ENCODE measurements at places on chromosomes 16 and 17.

DNA sequence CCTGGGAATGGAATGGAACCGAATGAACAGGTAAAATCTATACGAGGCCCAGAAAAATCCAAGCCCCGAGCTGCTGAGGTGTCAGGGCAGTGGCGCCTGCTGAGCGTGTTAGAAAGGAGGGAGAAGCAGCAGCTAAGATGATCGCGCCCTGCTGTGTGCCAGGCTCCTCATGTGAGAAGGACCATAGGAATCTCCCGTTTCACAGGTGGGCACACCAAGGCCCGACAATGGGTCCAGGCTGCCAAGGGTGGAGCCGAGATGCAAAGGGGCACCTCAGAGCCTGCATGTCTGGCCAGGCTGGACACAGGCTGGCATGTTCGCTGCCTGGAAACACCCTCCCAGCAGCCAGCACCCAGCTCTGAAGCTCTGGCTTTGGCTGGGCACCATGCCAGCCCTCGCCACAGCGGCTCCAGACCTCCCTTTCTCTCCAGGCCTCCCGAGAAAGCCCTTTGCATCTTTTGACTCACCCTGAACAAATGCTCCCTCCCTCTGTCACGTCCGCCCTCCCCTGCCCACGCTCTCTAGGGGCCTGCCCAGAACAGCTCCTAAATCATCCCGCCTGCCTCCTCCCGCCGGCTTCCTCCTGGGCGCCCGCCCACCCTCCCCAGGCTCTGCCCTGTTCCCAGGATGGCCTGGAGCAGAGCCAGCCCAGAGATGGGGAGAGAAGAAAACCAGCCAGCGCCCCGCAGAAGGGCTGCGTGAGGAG is 217.8 kb upstream of the GSE1 start:
- DNase-seq: peak; percentile 99

- peak; percentile 1 for DNase-seq
Measured at GRCh38 chr16:4265676-4266075, 7.1 kb downstream of the TFAP4 start.

- DNase-seq: no peak
Measured at GRCh38 chr17:76670718-76671122, 27.2 kb upstream of the ST6GALNAC1 start.

DNA sequence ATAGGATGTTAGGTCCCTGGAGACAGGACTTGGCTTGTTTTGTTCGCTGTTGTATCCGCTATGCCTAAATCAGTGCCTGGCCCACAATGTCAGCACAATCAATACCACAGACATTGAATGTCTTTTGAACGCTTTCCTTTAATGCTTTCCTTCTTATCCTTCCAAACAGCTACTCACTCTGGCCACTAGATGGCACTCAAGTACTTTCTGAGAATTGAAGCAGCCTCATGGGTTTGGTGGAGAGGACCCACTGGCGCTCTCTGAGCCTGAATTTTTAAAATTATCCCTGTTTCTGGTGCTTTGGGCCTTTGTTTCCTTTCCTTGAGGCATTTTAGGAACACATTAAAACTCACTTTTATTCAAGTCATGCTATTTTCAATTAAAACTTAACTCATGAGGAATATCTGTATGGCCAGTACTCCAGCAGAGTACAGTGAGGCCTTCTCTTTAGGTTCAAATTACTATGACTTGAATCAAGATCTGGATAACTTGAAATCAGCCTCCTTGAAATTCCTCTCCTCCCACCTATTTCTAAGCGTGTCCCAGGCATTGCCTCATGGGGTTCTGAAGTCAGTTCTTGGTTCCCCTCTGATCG is 3.2 kb upstream of the NLRP1 start:
- DNase-seq: peak; percentile 69

DNA sequence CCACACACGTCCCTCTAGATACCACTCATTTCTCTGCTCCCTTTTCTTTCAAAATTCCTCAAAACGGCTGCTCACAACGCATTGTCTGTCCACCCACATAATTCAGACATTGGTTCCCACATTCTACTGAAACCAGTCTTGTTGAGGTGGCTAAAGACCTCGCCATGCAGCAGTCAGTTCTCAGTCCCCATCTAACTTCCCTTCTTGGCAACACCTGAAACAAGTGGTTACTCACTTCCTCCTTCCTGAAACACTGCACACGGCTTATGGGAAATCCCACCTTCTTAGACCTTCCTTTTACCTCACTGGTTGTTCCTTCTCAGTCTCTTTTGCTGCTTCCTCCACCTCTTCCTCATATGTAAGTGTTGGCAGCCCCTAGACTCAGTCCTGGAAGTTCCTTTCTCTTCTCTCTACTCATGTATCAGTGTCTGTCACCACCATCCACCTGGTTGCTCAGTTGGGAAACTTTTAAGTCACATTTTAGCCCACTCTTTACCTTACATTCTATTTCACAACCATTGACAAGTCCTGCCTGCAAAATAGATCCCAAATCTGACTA is 277.1 kb downstream of the CEP112 start:
- DNase-seq: no peak

GRCh38 chr16:47847220-47847970 is 308.4 kb downstream of the ABCC12 start:
- DNase-seq: no peak

- no peak for DNase-seq
Measured at GRCh38 chr16:65905331-65905730, 461.2 kb upstream of the CDH5 start.

- no peak for DNase-seq
Measured at GRCh38 chr16:87185308-87185707, 131.9 kb downstream of the C16orf95 start.

GRCh38 chr16:14658063-14658462 is 25.3 kb downstream of the BFAR start:
- no peak for DNase-seq

GRCh38 chr17:6713130-6713917 is at the start of gene SLC13A5:
TSS of gene SLC13A5 (minus strand) at chr17:6713369. CDS start at chr17:6713333, 36 bp downstream.
- DNase-seq: peak; percentile 62

GRCh38 chr16:56684256-56684925 is 2.1 kb downstream of the MT1X start:
- no peak for DNase-seq

- DNase-seq: no peak
Measured at GRCh38 chr16:84600343-84601229, 17.3 kb downstream of the COTL1 start.

- no peak for DNase-seq
Measured at GRCh38 chr17:78023042-78023441, 64.5 kb downstream of the TNRC6C start.

GRCh38 chr17:33154869-33155455 is 138.1 kb downstream of the ASIC2 start:
- no peak for DNase-seq

DNA sequence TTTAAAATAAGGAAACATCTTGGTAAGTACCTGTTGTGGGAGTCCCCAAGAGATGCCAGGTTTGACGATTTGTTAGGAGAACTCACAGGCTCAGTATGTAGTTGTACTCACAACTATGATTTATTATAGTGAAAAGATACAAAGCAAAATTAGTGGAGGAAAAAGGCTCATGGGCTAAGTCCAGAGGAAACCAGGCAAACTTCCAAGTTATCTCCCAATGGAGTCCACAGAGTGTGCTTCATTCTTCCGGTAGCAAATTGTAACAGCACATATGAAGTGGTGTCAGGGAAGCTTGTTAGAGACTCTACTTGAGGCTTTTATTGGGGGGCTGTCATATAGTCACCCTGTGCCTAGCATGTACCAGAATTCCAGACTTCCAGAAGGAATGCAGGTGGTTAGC is 2.3 kb downstream of the DDX19A start:
- no peak for DNase-seq

- no peak for DNase-seq
Measured at GRCh38 chr16:50842013-50842505, 100.2 kb downstream of the CYLD start.

GRCh38 chr17:36576793-36577192 is 14.9 kb upstream of the DHRS11 start:
- DNase-seq: no peak

DNA sequence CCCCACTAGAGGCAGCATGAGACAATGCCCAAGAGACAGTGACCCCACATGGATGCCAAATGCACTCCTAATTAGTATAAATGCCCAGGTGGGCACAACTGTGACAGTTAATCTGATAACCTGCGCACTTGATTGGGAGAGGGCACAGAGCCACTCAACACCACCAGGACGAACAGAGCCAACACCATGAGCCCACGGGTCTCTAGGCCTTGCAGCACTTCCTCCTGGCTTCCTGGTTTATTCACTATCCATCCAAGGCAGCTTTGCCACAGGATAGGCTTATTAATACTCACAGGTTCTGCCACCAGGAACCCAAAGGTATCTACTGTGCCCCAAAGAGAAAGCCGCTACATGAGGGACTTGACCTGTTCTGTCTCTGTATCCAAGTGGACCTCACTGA is 14.9 kb downstream of the AXIN2 start:
- no peak for DNase-seq

GRCh38 chr17:39069114-39069756 is 82.2 kb downstream of the PLXDC1 start:
- peak; percentile 80 for DNase-seq

DNA sequence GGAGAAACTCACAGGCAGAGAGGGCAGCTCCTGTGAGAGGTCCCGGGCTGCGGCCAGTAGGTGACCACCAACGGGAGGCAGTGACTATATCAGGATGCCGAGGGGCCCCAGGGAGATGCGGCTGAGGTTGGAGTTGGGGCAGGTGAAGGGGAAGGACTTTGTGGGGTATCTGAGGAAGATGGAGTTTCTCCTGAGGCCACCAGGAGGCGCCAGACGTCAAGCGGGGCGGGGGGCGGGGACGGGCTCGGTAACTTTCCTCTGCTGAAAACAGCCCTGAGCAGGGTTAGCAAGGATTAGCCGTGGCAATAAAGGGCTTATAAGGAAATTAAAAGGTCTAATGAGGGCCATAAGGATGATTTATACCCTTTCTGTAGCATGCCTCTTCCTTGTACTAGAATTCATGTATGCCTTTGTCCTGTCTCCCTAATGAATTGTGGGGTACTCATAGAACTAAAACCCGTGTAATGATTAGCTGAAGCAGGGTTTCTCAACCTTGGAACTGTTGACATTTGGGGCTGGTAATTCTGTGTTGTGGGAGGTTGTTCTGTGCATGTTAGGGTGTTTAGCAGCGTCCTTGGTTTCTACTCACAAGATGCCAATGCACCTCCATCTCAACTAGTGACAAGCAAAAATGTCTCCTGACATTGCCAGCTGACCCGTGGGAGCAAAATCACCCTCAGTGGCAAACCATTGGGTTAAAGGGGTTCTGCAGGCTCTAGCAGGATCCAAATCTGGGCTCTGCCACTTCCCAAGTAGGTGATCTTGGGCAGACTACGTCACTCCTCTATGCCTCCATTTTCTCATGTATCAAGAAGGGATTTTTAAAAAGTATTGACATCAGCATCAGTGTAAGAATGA is 74.8 kb upstream of the GRIN2A start:
- DNase-seq: peak; percentile 54

GRCh38 chr17:10292057-10292937 is 80.5 kb downstream of the MYH13 start:
- DNase-seq: no peak

DNA sequence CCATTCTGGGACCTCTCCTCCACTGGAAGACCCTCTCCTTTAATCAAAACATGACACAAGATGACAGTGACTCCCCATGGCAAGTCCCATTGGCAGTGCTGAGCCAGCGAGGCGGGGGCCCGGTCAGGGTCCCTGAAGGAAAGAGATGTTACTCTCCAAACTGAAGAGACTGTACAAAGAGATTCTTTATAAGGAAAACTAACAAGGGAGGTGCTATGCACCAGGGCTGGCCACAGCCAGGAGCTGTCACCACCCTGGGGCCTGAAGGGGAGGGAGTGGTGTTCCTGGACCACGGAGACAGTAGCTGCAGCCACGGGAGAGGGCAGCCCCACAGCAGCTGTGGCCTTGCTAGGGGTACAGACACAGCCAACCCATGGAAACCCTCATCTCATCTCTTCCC is 123.1 kb downstream of the XYLT1 start:
- DNase-seq: no peak

DNA sequence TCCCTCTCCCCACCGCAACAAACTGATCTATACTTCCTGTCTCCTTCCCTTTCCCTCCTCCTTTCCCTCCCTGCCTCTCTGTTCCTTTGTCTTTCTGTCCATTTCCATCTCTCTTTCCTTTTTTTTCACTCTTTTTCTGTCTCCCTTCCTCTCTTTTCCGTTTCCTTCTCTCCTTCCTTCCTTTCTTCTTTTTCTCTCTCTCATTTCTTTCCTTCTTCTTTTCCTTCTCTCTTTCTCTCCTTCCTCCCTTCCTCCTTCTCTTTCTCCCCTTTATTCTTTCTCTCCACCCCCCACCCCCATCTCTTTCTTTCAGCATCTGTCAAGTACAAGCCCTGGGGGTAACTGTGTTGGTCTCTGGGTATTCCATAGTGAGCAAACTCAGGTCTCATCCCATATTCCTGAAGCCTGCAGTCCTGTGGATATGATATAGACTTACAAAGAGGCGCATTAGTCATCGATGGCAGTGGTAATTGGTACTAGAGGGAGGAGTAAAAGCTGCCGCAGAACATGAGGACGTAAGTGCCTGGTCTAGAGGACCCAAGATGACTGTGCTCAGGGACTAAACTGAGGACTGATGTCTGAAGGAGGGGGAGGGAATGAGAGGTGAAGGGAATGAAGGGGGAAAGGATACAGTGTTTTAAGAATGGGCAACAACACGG is 50.4 kb downstream of the VAT1L start:
- no peak for DNase-seq

DNA sequence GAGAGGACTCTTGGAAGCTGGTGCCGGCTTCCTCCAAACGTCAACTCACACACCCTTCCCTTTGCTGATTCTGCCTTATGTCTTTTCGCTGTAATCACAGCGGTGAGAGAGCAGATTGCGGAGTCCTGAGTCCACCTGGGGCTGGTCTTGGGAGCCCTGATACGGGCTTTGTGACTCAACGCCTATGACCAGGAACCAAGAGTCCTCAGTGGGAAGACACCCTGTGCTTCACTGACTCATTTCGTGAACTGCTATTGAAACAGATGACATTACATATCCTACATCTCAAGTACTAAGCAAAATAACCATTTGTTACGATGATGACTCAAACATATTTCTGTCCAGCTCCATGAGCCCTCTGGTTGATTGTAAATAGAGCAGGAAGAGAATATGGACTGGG is 90.7 kb upstream of the CREBBP start:
- DNase-seq: peak; percentile 89

GRCh38 chr16:11205754-11206581 is 50.0 kb downstream of the SOCS1 start:
- DNase-seq: peak; percentile 41

GRCh38 chr16:27844826-27845225 is 218.7 kb downstream of the GSG1L start:
- DNase-seq: no peak

DNA sequence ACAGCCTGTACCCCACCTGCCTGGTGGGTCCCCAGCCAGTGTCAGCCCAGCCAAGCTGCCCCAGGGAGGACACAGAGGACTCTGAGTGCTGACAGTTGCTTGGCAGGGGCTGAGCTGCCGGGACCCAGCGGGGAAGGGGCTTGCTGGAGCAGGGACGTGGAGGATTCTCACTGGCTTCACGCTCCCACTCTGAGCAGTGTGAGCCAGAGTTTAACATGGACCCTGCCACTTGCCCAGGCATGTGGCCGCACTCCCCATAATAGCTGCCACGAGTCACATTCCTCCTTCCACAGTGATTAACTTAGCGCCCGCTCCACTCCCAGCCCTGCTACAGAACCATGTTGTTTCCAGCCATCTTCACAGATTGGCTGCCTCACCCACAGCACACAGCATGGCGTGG is 31.2 kb downstream of the SREBF1 start:
- DNase-seq: no peak

GRCh38 chr17:49063652-49064051 is 66.5 kb downstream of the IGF2BP1 start:
- no peak for DNase-seq

- no peak for DNase-seq
Measured at GRCh38 chr17:48642059-48642842, 16.1 kb upstream of the HOXB9 start.

Data from hepatic stellate cell (primary cell).